ENCODE measurements at places on chromosomes 1 and 21. TPM values are rescaled to one million over a fixed set of nuclear protein-coding genes. Genes with fewer than 3 reads are reported as not detected.

CDC42BPA gene
- 56.9 TPM for total RNA-seq

GRCh38 chr1:6578624-6579373, 995 bp upstream of the ZBTB48 start:
- H3K36me3 ChIP-seq = no peaks in the 10 kb centered on the region
- no peak overlapping the region for H3K4me3 ChIP-seq
- no peaks in the 10 kb centered on the region for H3K27me3 ChIP-seq
- H3K4me1 ChIP-seq = peaks cover 14% of the 10 kb centered on the region

DNA sequence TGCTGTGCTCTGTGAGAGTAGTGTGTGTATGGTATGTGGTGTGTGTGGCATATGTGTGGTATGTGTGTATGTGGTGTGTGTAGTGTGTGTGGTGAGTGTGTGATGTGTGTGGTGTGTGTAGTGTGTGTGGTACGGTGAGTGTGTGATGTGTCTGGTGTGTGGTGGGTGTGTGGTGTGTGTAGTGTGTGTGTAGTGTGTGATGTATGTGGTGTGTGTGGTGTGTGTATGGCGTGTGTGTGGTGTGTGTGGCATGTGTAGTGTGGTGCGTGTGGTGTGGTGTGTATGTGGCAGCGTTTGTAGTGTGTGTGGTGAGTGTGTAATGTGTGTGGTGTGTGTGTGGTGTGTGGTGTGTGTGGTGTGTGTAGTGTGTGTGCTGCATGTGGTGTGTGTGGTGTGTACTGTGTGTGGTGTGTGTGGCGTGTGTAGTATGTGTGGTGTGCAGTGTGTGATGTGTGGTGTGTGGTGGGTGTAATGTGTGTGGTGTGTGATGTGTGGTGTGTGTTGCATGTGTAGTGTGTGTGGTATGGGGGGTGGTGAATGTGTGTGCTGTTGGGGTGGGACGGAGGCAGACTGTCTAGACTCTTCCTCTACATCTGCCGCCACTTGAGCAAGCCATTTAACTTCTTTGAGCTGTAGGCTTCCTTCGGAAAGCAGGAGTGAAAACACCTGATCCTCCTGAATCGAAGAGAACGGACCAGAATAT, 33.5 kb downstream of the GPA33 start:
- H3K27ac ChIP-seq = no peak overlapping the region
- H3K27me3 ChIP-seq = no peaks in the 10 kb centered on the region
- H3K36me3 ChIP-seq = no peaks in the 10 kb centered on the region
- no peaks in the 10 kb centered on the region for H3K4me1 ChIP-seq

CCDC24 gene
- 4.8 TPM for total RNA-seq

GRCh38 chr1:97918961-97919360, 1.9 kb downstream of the DPYD start:
- H3K27ac ChIP-seq = no peak overlapping the region
- no peaks in the 10 kb centered on the region for H3K27me3 ChIP-seq
- no peaks in the 10 kb centered on the region for H3K36me3 ChIP-seq
- H3K4me3 ChIP-seq = peak overlapping the region; percentile 100
- no peak for DNase-seq

- no peaks in the 10 kb centered on the region for H3K27me3 ChIP-seq
- H3K4me1 ChIP-seq = no peaks in the 10 kb centered on the region
- no peak overlapping the region for H3K4me3 ChIP-seq
- no peak overlapping the region for H3K27ac ChIP-seq
These were observed 269.4 kb downstream of the AMY1C start for GRCh38 chr1:104018922-104019674.
